Tibial nerve (tissue), 4 donors: ENCODE measurements at places on chromosomes 16 and 17. TPM values are rescaled to one million over a fixed set of nuclear protein-coding genes. Genes with fewer than 3 reads are reported as not detected.

Gene CHST5
- total RNA-seq: not detected

Gene SLC2A4
- total RNA-seq: 5.7 TPM

Gene CCDC200
- not detected for total RNA-seq

Gene CPNE7
- 0.90 TPM for total RNA-seq

GRCh38 chr17:12642034-12642433 is 23.7 kb upstream of the MYOCD start:
- H3K36me3 ChIP-seq: no peaks in the 10 kb centered on the region
- H3K4me1 ChIP-seq: no peaks in the 10 kb centered on the region
- no peak overlapping the region for H3K27ac ChIP-seq
- no peak overlapping the region for H3K4me3 ChIP-seq
- H3K27me3 ChIP-seq: no peaks in the 10 kb centered on the region

DNA sequence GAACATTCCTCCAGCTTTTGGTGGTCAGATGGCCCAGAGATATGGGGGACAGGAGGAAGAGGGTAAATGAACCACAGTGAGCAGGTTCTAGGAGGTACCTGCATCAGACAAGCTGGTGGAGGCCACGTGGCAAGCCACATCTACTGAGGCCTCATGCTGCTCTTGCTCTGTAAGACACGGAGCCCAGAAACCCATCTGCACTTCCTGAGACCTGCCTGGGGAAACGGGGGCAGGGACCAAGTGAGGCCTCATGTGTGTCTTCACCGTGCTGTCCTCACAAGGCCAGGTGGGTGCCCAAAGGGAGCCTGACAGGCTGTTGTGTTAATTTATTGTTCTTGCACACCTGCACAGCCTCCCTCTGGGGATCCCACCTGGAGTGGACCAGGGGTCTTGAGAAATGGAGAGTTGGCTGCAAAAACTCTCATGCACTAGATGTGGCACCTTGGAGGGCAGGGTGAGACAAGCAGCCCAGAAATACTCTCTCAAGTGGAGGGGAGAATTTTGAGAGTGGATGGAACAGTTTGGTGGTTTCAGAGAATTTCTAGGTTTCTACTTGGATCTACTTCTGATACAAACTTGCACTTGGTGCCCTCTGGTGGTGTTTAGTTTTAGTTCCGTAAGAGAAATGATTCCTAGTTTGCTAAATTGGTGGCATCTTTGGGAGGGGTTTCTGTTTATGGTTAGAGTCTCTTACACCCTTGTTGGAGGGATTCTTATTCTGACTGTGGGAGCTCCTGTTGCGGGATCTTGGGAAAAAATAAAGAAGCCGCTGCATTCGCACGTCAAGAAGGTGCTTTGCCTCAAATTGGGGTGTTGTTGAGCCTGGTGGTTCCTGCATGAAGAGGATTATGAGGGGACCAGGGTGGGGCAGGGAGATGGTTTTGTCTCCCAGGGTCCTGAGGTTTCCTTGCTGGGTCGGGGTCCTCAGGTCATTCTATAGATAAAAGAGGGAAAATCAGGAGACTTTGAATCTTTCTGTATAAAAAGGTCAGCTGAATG is 47.5 kb downstream of the SLC6A2 start:
- no peak overlapping the region for H3K27ac ChIP-seq
- H3K36me3 ChIP-seq: no peaks in the 10 kb centered on the region
- H3K27me3 ChIP-seq: no peaks in the 10 kb centered on the region
- no peak overlapping the region for H3K4me3 ChIP-seq
- no peak for DNase-seq

- H3K4me1 ChIP-seq: no peaks in the 10 kb centered on the region
- H3K4me3 ChIP-seq: no peak overlapping the region
- H3K36me3 ChIP-seq: no peaks in the 10 kb centered on the region
- H3K27me3 ChIP-seq: no peaks in the 10 kb centered on the region
Measured at GRCh38 chr17:74117087-74117698, 86.3 kb upstream of the RPL38 start.

GRCh38 chr17:61519754-61520440 is 67.7 kb downstream of the TBX4 start:
- DNase-seq: no peak
- H3K4me1 ChIP-seq: no peaks in the 10 kb centered on the region
- no peak overlapping the region for H3K4me3 ChIP-seq
- no peaks in the 10 kb centered on the region for H3K27me3 ChIP-seq

DNA sequence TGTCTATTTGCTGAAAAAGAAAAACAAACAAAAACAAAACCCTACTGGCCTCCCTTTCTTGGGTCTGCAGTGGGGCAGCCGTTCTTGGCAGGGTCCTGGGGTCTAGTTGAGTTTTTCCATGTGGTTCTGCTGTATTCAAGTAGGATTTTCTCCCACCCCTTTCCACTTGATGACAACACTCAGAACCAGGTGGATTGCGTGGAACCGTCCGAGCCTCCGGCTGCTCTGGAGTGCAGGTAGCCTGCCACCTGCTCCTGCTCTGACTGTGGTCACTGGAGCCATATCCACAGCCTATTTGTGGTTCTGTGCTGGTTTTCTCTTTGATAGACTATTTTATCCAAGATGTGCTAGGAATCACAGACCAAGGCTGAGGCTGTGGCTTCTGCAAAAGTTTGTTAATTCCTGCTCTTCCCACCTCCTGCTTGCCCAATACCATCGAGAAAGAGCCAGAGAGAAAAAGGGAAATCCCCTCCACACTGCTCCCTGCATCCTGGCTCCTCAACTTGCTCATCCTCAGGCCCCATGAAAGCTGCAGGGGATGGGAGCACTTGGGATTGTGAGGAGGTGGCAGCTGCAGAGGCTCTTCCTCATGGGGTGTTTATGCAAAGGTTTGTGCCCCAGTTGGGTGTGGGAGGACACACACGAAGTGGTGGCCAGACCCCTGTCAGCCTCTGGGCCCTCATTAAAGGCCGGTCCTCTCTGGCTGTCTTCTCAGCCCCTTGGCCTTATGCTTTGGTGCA is 377.8 kb upstream of the TNRC6C start:
- H3K4me3 ChIP-seq: no peak overlapping the region
- no peaks in the 10 kb centered on the region for H3K36me3 ChIP-seq
- no peak overlapping the region for H3K27ac ChIP-seq
- no peak for DNase-seq
- no peaks in the 10 kb centered on the region for H3K27me3 ChIP-seq

DNA sequence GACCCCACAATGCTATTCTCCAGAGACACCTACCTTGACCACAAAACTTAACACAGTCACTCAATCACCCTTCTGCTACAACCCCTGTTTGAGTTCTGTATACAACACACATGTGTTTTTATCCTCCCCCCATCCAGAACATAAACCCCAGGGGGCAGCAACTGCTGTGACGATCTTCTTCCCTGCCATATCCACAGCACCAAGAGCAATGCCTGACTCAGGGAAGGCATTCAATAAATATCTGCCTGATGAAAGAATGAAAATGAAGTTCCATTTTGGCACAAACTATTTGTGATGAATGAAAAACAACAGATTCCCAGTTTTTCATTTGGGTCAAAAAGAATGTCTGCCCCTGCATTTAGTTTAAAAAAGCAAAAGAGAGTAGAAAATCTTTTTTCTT is 27.0 kb downstream of the ASIC2 start:
- H3K27ac ChIP-seq: no peak overlapping the region
- no peak for DNase-seq
- H3K4me3 ChIP-seq: no peak overlapping the region
- H3K36me3 ChIP-seq: no peaks in the 10 kb centered on the region

DNA sequence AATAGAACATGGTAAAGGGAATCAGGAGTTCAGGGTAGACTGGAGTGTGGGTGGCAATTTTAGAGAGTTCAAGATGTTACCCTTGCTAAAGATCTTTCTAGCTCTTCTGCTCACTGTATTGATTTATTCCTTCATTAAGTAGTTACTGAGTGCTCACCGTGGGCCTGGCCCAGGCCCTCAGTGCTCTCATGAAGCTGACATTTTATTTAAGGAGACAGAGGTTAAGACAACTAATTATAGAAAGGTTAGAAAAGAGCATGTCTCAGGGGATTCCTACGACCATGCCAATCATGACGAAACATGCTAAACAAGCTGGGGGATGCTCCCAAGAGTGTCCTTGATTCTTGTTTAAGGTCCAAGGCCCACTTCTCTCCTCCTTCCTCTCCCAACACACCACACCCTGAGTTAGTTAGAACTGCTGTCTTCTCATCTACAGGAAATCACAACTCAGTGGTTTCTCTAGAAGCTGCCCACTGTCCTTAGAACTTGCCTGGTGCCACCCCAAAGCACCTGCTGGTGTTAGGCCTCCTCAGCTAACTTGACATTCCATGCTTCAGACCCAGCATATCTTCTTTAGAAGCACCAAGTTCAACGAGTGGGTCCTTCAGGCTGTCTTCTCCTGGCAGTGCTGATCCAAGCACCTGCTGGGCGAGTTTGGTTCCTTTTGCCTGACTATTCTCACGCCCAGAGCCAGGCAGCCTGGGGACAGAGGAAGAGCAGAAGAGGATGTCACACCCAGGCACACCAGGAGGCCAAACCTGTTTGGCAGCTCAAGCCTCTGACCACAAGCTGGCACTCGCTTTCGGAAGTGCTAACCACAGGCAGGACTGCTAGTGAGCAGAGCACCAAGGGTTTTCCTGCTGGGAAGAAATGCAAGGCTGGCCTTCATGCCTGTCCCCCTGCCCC is 79.0 kb downstream of the GAS7 start:
- H3K27me3 ChIP-seq: no peaks in the 10 kb centered on the region
- DNase-seq: no peak
- no peak overlapping the region for H3K4me3 ChIP-seq
- no peaks in the 10 kb centered on the region for H3K4me1 ChIP-seq
- H3K27ac ChIP-seq: peak overlapping the region; percentile 91
